Activated T-cell treated with anti-CD3 and anti-CD28 coated beads, Interleukin-2, amount 50 U/mL, for 24 hours (primary cell): ENCODE measurements at places on chromosomes 13 and 19.

GRCh38 chr19:49261602-49262001, 63.4 kb downstream of the SLC6A16 start:
- no peak for DNase-seq

DNA sequence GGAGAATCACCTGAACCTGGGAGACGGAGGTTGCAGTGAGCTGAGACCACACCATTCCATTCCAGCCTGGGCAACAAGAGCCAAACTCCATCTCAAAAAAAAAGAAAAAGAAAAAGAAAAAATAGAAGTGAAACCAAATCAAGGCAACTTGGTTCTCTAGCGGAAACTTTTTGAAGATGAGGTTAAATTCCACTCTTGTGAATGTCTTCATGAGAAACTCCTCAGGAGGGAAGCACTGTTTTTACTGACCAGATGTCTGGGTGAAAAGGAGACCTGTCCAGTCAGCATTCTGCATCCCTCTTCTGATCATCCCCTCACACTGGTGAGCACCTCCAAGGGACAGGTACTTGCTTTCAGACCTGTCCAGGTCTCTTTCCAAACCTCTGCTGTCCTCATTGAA, 15.8 kb downstream of the BRD4 start:
- no peak for DNase-seq

GRCh38 chr13:36673838-36674326, at the start of gene SERTM1:
Gene SERTM1, plus strand, starts transcription at chr13:36674020. Its CDS starts 21,059 bp downstream, at chr13:36695079.
- no peak for DNase-seq

DNA sequence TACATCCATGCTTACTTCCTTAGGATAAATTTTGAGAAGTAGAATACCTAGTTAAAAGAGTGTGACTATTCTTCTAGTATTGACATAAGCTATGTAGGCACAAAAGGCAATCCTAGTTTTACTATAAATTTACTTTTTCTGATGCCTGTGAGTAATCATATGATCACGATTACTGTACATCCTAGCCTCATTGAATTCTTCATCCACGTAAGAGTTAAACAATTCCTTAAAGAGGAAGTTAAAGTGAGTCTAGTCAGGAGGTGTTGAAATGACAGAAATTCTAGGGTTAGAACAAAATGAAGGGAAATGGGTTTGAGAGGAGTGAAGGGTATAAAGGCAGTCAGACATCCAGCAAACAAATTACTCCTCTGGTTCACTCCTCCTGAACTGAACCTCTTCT, at the start of gene ACOD1:
Gene ACOD1, plus strand, starts transcription at position 363 of the 400 bp plus-strand sequence. CDS start 48 bp downstream, outside the sequence.
- no peak for DNase-seq

GRCh38 chr19:1131718-1132551, 28.1 kb downstream of the GPX4 start:
- DNase-seq = peak; percentile 92

DNA sequence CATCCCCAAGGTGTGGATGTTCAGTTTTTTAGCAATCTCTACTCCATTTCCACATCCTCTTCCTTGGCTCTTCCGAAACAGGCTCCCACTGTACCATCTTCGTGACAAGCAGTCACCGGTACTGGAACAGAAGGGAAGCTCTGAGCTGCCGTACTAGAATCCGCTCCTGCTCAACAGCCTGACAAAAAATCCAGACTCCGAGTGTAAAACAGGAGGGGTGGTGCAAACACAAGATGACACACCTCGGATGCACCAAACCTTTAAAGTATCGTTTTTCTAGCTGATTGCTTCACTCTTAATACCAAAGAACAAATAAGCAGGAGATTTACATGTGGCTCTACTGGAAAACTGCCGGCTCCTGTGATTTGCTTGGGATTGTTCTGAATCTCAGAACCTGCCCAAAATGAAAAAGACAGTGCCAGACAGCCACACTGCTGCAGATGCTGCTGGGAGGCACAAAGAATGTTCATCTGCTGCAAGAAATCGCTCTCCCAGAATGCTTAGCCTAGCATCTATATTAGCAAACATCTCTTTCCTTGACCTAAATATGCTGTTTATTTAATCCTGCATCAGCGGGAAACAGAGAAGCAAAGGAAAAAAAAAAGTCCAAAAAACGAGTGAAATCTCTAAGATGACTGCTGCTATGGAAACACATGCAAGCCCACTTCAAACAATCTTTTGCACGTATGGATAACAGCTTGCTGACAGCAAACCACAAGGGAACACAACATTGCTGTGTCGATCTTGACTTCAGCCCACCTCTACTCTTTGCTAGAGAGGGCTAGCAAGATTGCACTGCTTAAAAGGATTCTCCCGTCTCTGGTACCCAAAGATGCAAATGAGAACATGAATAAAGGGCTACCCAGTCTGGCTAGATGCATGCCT, 38.0 kb upstream of the DOCK9 start:
- DNase-seq = no peak

- DNase-seq = no peak
Observed at GRCh38 chr19:38911388-38912001, 491 bp downstream of the CCER2 start.

- peak; percentile 39 for DNase-seq
Observed at GRCh38 chr13:34942732-34943435, 814 bp downstream of the NBEA start.

DNA sequence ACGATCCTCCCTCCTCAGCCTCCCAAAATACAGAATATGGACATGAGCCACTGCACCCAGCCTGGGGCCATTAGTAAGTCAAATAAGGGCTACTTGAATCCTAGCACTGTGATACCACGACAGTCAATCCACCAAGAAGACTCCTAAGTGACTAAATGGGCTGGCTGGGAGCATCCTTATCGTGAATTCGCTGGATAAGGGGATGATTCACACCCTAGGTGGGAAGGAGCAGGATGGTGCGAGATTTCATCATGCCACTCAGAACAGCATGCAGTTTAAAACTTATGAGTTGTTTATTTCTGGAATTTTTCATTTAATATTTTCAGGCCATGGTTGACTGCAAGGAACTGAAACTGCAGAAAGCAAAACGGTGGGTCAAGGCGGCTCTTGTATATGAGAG, 30.2 kb downstream of the ATP8A2 start:
- no peak for DNase-seq
